ENCODE measurements at places on chromosomes 12 and 14.
A peak's percentile ranks its signal among the peaks of the same experiment; 100 is the strongest.

- no peak for DNase-seq
These were observed 42.5 kb upstream of the PPP1CC start for GRCh38 chr12:110785240-110785639.

GRCh38 chr12:28795311-28795710 is 353.8 kb upstream of the FAR2 start:
- DNase-seq: no peak

- no peak for DNase-seq
These were observed 34.1 kb downstream of the CNTN1 start for GRCh38 chr12:40726366-40726765.

GRCh38 chr12:8987685-8988084 is 1.7 kb upstream of the KLRG1 start:
- no peak for DNase-seq

DNA sequence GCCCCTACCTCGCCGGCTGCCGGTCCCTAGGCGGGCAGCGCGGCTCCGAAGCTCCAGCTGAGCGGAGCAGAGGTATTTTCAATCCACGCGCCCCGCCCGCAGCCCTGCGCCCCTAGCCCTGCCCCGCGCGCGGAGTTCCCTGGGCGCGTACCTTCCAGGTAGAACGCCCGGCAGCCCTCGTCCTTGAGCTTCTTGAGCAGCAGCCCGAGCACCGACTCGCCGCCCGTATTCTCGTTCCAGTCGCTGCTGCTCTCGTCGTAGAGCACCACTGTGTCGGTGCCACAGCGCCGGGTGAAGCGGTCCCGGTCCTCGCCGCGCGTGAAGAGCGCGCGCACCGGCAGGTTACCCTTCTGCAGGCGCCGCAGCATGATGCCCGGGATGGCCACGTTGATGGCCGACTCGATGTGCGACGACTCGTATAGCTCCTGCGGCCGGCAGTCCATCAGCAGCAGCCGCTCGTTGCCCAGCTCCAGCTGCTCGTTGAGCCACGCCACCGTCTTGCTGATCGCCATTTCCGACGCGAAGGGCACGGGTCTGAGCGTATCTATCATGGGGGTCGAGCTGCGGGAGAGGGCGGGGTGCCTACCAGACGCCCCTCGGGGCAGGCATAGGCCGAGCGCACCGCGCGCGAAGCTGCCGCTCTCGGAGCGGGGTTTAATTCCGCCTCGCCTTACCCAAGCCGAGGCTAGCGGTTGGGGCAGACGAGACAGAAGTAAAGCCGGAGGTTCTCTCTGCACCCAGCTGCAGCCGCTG is 636 bp downstream of the DUSP6 start:
- peak; percentile 16 for DNase-seq

DNA sequence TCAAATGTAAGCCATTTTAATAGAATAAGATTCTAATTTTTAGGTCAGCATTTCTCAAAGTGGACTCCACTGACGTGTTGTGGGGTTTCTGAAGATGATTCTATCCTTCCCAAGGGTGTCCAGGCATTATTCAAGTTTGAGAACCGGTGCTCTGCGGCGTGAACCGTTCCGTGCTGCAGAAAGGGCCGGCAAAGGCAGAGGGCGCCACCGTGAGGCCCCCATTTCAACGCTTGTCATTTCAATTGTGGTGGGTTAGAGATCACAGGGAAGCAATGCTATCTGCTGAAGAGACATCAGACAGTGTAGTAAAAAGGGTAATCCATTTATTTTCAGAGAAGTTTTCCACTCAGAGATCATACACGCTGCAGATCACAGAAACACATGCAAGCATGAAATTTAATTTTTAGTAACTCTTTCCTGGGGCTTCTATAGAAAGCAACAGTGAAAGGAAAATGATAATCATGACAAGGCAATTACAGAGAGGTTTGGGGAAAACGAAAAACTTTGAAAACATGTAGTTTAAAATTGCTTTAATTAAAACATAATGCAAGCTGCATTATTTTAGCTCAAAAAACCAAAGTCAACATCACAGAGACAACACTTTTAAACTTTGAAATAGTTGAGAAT is 201.7 kb downstream of the EXOC5 start:
- no peak for DNase-seq

DNA sequence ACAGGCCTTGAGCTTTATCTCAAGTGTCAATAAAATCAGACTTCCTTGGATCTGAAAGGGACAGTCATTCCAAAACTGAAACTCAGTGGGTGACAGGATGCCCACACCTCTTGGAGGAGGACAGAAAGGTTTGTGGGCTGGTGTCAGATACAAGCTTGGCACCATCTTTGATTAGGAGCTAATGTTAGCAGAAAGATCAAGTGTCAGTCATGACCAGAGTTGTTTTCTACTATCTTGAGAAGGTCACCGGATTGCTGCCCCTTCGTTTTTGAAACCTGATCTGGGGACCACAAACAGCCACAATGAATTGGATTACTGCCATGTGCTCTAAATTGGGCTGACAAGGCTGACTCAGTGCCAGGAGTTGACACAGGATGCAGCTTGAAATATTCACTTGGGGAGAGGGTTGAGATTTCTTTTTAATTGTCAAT is 88.3 kb downstream of the OTOGL start:
- no peak for DNase-seq

GRCh38 chr14:74910556-74910955 is 12.5 kb downstream of the RPS6KL1 start:
- DNase-seq: no peak

GRCh38 chr14:44041700-44042099 is 465.4 kb downstream of the FSCB start:
- no peak for DNase-seq

GRCh38 chr14:105622329-105622955 is 96.1 kb downstream of the TMEM121 start:
- no peak for DNase-seq

DNA sequence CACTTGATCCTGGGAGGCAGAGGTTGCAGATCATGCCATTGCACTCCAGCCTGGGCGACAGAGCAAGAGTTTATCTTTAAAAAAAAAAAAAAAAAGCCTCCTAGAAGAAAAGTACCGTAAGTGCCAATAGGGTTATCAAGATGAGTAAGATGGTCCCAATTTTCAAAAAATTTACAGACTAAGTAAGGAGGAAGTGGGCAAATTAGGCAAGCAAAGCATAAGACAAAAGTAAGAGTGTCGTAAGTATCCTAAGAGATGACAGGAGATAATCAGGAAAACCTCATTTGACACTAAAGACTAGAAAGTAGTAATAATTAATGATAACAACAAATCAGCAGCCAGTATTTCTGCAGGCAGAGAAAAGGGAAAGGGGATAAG is 12.2 kb downstream of the PYM1 start:
- DNase-seq: no peak

DNA sequence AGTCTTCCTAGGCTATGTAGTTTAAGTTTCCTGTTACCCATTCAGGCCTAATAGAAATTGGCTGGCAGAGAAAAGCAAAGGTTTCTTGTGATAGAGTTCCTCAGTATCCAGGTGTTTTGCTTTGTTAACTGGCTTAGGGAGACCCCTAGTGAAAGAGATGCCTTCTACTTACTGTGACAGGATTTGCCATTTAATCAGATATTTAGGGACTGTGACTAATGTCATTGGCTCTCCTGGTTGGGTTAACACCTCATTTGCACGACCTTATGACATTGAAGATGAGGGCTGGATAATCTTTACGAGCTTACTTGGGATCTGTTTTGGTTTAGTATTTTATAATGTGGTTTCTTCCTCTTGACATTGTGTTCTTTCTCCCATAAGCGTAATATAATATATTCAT is 5.8 kb downstream of the MON2 start:
- no peak for DNase-seq

DNA sequence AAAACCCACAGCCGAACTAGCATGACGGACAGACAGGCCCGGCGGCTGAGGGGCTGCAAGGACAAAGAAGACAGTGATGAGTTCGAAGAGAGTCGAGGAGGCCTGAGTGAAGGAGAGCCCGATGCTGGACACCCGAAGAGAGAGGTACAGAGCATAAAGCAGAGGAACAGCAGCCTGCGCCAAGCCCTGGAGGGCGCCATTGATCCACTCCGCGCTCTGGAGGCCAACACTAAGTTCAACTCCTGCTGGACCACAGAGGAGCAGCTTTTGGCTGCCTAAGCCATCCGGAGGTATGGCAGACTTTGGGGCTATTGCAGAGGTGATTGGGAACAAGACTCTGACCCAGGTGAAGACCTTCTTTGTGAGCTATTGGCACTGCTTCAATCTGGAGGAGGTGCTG is 7.8 kb upstream of the PLXNC1 start:
- DNase-seq: peak; percentile 14

DNA sequence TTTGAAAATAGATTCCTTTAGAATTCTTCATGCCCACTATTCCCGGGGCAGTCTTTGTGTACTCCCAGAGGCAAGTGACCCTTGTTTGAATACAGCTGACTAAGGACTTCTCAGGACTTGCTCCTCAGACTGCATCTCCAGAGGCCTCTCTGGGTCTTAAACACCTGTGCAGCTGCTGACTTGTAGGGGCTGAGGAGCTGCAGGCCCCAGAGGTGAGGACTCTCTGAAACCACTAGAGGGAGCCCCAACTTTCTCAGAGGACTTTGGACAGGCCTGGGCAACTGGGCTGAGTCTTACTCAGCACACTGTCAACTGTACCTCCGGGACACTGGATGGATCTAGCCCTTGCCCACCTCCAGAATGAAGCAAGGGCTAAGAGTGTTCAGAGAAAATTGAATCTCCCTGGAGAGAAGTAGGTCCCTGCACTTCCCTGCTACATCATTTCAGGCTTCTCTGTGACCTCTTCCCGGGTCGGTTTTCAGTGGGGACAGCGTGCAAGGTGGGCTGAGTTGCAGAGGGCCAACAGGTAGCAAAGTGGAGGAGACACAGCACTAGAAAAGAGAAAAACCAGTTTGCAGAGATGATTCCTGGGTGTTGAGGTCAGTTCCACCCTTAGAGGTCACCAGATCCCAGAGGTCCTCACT is 164.6 kb downstream of the TMEM117 start:
- DNase-seq: peak; percentile 2

GRCh38 chr12:58396239-58396638 is 454.9 kb downstream of the ATP23 start:
- no peak for DNase-seq

DNA sequence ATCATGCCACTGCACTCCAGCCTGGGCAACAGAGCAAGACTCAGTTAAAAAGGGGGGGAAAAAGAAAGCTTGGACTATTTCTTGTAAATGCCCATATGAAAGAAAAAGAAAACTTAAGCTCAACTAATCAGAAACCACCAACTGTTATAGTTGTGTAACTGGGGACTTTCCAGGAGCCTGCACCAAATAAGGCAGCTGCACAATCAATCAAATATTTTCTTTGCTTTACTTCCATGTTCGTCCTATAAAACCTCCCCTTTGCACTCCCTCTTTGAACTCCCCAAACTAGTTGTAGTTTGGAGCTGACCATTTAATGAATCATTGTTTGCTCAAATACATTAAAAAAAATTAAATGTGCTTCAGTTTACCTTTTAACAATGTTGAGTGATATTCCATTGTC is 54.9 kb downstream of the OTOGL start:
- no peak for DNase-seq

- DNase-seq: no peak
These were observed 49.3 kb downstream of the KSR2 start for GRCh38 chr12:117919479-117919878.

- DNase-seq: no peak
These were observed 388.1 kb downstream of the CCDC91 start for GRCh38 chr12:28578361-28578760.

DNA sequence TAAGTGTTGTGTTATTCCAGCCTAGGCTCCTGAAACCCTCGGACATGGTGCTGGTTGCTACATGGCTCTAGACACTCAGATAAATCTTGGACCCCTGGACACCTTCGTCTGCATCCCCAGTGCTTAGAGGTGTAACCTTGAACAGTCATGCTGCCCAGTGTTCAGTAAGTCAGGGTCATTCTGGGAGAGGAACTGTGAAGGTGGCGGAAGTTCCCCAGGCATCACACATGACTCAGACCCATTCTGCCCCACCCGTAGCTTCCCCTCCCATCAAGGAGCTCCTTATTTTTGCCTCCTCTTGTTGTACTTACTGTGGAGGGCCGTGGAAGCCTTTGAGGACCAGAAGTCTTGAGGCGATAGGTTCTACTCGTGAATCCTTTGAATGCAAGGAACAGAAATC is 18.1 kb upstream of the SSPN start:
- no peak for DNase-seq

GRCh38 chr14:90785876-90786450 is 30.3 kb downstream of the TTC7B start:
- no peak for DNase-seq

DNA sequence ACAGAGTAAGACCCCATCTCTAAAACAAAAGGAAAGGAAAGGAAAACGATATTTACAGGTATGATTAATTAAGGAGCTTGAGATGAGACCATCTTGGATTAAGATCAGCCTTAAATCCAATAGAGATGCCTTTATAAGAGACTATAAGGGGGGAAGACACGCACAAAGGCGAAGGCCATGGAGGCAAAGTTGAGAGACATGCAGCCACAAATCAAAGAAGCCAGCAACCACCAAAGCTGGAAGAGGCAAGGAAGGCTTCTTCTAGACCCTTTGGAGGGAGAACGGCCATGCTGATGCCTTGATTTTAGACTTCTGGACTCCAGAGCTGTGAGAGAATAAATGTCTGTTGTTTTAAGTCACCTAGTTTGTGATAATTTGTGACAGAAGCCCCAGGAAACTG is 39.6 kb upstream of the MED13L start:
- DNase-seq: no peak

DNA sequence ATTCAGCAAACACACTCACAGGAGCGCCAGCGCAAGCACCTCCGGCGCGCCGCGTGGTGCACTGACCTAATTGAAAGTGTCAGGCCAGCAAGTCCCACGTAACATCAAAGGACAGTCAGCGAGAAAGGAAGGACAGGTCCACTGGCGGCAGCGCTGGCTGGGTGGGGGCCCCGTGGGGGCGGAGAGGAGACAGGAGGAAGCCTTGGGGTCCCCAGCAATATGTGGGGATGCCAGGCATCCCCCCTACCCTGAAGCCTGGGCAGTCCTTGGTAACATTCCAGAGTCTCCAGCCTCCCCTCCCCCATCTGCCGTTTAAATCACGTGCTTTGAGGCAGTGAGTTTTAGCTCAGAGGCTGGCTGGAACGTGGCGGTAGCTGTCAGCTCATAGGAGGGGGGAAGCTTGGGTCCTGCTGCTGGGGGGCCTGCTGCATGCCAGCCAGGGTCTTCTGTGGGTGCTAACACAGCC is 159.2 kb downstream of the CALM1 start:
- DNase-seq: no peak

DNA sequence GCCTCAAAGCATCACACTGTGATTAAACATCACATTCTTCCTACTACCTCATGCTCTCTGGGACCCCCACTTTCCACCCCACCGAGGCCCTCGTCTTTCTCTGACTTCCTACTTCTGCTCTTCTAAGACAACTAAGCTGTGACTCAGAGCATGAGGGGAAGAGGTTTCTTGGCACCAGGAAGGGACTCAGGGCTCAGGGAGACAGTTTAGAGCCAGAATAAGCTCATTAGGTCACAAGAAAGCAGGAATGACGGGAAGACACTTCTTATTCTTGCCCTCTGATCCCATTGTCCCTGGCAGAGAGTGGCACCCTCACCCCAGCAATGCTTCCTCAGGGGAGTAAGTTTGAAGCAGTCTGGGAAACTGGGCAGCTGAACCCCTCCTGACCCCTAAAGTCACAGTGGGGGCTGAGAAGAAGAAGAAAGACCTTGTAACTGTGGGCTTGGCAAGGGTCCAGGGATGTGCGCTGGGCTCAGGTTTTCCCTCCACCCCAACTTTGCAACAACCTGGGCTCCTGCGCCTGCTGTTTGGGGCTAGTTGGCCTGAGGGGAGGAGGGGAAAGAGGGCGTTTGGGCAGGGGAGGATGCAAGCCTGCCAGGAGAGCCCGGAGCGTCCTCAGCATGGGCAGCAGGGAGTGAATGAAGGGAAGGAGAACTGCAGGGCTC is 64.6 kb upstream of the ACTN1 start:
- no peak for DNase-seq
